Psoas muscle (tissue), 8 donors: ENCODE measurements at places on chromosomes 6 and 20. TPM values are rescaled to one million over a fixed set of nuclear protein-coding genes. Genes with fewer than 3 reads are reported as not detected.

GRCh38 chr6:32462609-32463008 is 22.9 kb downstream of the HLA-DRA start:
- no peak overlapping the region for H3K27ac ChIP-seq
- no peak for DNase-seq
- peaks cover 4% of the 10 kb centered on the region for H3K27me3 ChIP-seq
- H3K36me3 ChIP-seq, result no peaks in the 10 kb centered on the region
- no peaks in the 10 kb centered on the region for H3K4me1 ChIP-seq

PTCHD4 gene
- 0.07 TPM for total RNA-seq

- DNase-seq, result no peak
- no peaks in the 10 kb centered on the region for H3K4me1 ChIP-seq
- H3K36me3 ChIP-seq, result no peaks in the 10 kb centered on the region
- no peaks in the 10 kb centered on the region for H3K27me3 ChIP-seq
These were observed 207.3 kb downstream of the BMP7 start for GRCh38 chr20:57059055-57059596.

DNA sequence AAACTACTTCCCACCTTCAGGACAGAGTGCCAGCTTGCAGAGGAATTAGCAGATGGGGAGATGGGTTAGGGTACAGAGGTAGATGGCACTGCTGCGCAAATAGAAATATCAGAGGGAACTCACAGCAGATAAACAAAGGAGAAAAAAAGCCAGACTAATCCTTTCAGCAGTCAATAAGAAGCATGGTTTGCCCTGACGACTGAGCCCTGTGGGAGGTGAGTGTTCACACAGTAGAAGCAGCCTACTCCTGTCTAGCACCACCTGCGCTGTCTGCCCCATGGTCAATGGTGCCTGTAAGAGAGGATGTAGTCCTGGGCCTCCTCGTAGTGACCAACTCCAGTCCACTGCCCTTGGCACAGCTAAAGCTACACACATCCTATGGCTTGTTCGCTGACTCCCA is 174.1 kb downstream of the IBTK start:
- H3K36me3 ChIP-seq, result no peaks in the 10 kb centered on the region
- H3K4me3 ChIP-seq, result no peak overlapping the region
- H3K4me1 ChIP-seq, result no peaks in the 10 kb centered on the region
- H3K27ac ChIP-seq, result no peak overlapping the region
- no peak for DNase-seq
- H3K27me3 ChIP-seq, result no peaks in the 10 kb centered on the region

TCF21 gene
- total RNA-seq, result 0.38 TPM

- no peaks in the 10 kb centered on the region for H3K4me1 ChIP-seq
- no peak overlapping the region for H3K27ac ChIP-seq
- DNase-seq, result no peak
- no peaks in the 10 kb centered on the region for H3K36me3 ChIP-seq
- H3K4me3 ChIP-seq, result no peak overlapping the region
These were observed 175.5 kb downstream of the EPM2A start for GRCh38 chr6:145559836-145560235.

- H3K27me3 ChIP-seq, result no peaks in the 10 kb centered on the region
- no peaks in the 10 kb centered on the region for H3K36me3 ChIP-seq
- peaks cover 7% of the 10 kb centered on the region for H3K4me1 ChIP-seq
- H3K4me3 ChIP-seq, result no peak overlapping the region
- H3K27ac ChIP-seq, result no peak overlapping the region
These were observed 670.8 kb downstream of the PRKN start for GRCh38 chr6:162056745-162057144.

SNAI1 gene
- 0.84 TPM for total RNA-seq

NOX3 gene
- total RNA-seq, result not detected

DNA sequence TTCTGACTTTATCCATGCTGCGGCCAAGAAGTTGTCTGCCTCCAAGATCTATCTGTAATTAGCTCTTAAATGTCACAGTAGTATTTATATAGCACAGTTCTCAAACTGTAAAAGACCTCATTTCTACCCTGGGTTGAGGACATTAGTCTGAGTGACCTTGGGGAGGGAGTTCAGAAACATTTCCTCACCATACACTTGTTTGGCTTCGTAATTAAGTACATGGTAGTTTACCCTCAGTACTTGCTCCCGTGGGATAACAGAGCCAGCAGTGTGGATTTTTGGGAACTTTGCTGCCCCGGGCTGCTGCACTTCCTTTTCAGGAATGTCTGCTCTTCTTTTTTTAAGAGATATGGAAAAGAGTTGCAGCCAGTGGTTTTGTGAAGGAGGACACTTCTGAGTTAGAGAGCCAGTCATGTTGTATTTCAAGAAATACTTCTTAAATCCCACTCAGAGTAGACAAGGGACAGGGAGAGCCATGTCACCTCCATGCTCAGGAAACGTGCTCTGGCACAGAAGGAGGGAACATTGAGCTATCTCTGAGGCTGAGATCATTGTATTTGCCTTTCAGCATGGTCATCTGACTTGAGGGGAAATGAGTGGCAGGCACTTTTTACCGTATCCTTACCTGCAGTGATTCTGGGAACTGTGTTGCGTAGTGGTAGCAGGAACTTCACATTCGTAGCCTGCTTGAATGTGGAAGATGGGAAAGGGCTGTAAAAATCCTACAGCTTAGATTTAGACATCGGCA is 33.6 kb downstream of the RPRD1B start:
- H3K27me3 ChIP-seq, result no peaks in the 10 kb centered on the region
- peaks cover 80% of the 10 kb centered on the region for H3K36me3 ChIP-seq
- peaks cover 27% of the 10 kb centered on the region for H3K4me1 ChIP-seq

DNA sequence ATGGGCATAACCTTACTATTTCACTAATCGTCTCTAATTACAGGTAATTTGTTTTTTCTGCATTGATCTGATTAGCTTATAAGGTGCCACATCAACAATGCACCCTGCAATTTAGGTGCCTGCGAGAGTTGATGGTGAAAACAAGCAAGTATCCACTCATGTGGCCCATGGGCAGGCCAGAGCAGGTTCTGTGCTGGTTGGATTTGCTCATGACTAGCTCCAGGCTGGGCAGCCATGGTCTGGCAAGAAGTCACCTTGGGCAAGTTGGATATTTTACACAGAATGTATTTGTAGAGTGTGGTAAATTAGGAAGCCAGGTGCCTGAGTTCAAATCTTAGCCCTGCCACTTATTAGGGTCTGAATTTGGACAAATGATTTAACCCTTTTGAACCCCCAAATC is 25.3 kb downstream of the RAB44 start:
- DNase-seq, result peak; percentile 23
- H3K36me3 ChIP-seq, result no peaks in the 10 kb centered on the region
- no peak overlapping the region for H3K27ac ChIP-seq
- no peaks in the 10 kb centered on the region for H3K27me3 ChIP-seq
- no peak overlapping the region for H3K4me3 ChIP-seq

DNA sequence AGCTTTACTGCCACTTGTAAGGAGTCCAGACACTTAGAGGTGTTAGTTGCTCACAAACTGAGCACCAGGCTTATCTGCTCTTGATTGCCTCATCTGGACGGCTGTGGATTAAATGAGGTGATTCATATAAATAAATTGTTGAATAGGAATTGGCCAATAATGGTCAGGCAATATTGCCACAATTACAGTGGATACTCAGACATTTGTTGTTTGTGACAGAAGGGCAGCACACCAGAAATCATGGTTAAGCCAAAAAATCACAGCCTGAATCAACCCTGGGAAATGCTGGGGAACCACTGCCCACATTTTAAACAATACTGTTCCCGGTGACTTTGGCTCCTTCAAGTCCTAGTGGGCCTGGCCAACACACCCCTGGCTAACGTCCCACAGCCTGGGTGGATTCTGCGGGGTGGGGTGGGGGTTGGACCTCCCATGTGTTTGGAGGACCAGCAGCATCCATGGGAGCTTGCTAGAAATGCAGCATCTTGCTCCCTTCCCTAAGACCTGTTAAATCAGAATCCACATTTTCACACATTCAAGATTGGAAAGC is 29.5 kb upstream of the SPDEF start:
- peak; percentile 37 for DNase-seq
- H3K4me3 ChIP-seq, result no peak overlapping the region
- H3K36me3 ChIP-seq, result no peaks in the 10 kb centered on the region
- no peaks in the 10 kb centered on the region for H3K27me3 ChIP-seq

GRCh38 chr6:47090881-47091280 is 48.7 kb upstream of the ADGRF1 start:
- H3K27me3 ChIP-seq, result no peaks in the 10 kb centered on the region
- no peaks in the 10 kb centered on the region for H3K36me3 ChIP-seq
- H3K27ac ChIP-seq, result no peak overlapping the region
- H3K4me1 ChIP-seq, result no peaks in the 10 kb centered on the region
- no peak overlapping the region for H3K4me3 ChIP-seq

- no peaks in the 10 kb centered on the region for H3K36me3 ChIP-seq
- no peaks in the 10 kb centered on the region for H3K27me3 ChIP-seq
- no peak overlapping the region for H3K4me3 ChIP-seq
- H3K27ac ChIP-seq, result no peak overlapping the region
These were observed 39.3 kb upstream of the DSN1 start for GRCh38 chr20:36812594-36813463.

GRCh38 chr6:40545954-40546353 is 41.2 kb downstream of the LRFN2 start:
- H3K4me1 ChIP-seq, result no peaks in the 10 kb centered on the region
- H3K27me3 ChIP-seq, result no peaks in the 10 kb centered on the region
- no peak overlapping the region for H3K4me3 ChIP-seq
- no peak overlapping the region for H3K27ac ChIP-seq
- H3K36me3 ChIP-seq, result no peaks in the 10 kb centered on the region

GRCh38 chr6:121652726-121653623 is 217.5 kb downstream of the GJA1 start:
- H3K4me3 ChIP-seq, result no peak overlapping the region
- no peak for DNase-seq
- no peaks in the 10 kb centered on the region for H3K36me3 ChIP-seq
- no peaks in the 10 kb centered on the region for H3K4me1 ChIP-seq
- H3K27ac ChIP-seq, result peak overlapping the region; percentile 32
